Osteoblast (primary cell): ENCODE measurements at places on chromosomes 2 and 18. TPM values are rescaled to one million over a fixed set of nuclear protein-coding genes. Genes with fewer than 3 reads are reported as not detected.

- no peak for DNase-seq
- H3K4me1 ChIP-seq = peaks cover 2% of the 10 kb centered on the region
- H3K36me3 ChIP-seq = no peaks in the 10 kb centered on the region
- no peaks in the 10 kb centered on the region for H3K27me3 ChIP-seq
Measured at GRCh38 chr2:195984923-195985726, 83.5 kb downstream of the DNAH7 start.

DNA sequence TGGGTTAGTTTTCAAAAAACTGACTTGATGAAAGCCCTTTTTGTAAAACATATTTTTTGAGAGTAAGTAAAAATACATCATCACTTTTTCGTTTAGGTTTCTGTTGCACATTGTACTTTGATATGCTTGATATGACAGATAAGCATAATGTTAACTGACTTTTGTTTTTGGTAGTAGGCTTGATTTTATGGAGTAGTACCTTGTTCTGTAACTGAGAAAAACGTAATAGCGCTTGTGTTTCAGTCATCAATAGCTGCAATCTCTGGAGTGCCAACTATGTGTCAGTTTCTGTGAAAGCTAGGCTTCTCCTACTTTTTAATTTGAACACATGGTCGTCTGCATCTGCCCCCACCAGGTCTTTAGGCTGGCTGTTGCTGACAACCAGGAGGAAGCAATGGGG is 1.3 kb downstream of the LCLAT1 start:
- peak overlapping the region; percentile 98 for H3K4me3 ChIP-seq
- H3K27me3 ChIP-seq = no peaks in the 10 kb centered on the region
- peaks cover 18% of the 10 kb centered on the region for H3K4me1 ChIP-seq
- DNase-seq = no peak

DNA sequence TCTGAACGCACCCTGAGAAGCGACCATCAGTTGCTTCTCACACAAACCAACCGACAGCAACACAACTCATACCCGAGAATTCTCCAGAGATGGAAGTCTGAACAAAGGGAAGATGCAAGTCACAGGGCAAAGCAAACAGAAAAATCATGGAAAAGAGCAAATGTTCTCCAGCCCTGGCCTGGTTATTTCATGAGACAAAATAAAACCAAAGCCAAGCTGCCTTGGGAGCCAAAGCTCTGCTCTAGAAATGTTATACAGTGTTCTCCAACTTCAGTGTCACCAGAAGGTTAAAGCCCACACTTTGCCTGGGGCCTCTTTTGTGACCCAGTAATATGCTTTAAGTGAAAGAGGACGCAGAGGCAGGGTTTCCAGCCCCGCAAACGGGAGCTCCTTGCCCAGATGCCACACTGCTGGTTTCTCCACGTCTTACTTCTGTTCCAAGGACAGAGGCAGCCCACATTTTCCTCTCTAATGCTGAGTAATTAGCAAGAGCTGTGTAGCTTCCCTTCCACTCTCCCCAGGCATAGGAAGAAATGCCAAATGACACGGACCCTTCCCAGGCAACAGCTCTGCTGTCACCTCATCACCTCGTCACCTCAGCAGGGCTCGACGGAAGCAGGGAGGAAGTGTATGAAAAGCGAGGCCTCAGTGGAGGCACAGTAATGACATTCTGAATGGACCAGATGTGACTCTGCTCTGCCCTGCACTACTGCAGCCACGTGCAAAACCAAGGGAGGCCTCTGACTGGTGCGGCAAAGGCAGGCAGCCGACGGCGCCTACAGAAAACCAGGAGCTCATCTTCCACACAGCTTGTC is 64.7 kb downstream of the FBXO15 start:
- H3K36me3 ChIP-seq = no peaks in the 10 kb centered on the region
- peak; percentile 67 for DNase-seq
- H3K27me3 ChIP-seq = no peaks in the 10 kb centered on the region
- H3K4me3 ChIP-seq = peak overlapping the region; percentile 46
- H3K4me1 ChIP-seq = peaks cover 7% of the 10 kb centered on the region

Gene TEX44
- not detected in 2 replicates for total RNA-seq

GRCh38 chr18:24362757-24363156 is 34.9 kb downstream of the OSBPL1A start:
- no peak overlapping the region for H3K4me3 ChIP-seq
- H3K27me3 ChIP-seq = no peaks in the 10 kb centered on the region
- H3K27ac ChIP-seq = no peak overlapping the region
- no peaks in the 10 kb centered on the region for H3K4me1 ChIP-seq
- peaks cover 3% of the 10 kb centered on the region for H3K36me3 ChIP-seq

Gene C2orf66
- total RNA-seq = under 0.01 and 0.36 TPM in 2 replicates

- DNase-seq = no peak
- H3K27me3 ChIP-seq = no peaks in the 10 kb centered on the region
Measured at GRCh38 chr18:69158944-69159343, 241.7 kb upstream of the DOK6 start.

DNA sequence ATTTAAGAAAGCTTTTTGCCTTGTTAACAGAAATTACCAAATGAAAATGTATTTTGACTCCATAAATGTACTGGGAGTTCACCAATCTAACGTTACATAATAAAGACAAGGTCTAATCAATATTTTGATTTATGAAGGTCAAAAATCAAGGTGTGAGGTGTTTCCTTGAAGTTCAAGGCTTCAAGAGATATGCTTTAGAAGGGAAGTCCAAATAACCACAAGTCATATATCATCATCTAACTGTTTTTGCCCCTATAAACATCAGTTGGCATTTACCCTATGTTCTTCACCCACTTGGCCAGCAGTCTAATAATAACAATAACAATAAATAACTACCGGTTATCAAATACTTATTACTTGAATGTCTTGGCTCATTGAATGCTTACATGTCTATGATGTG is 196.1 kb upstream of the ID2 start:
- no peaks in the 10 kb centered on the region for H3K4me1 ChIP-seq
- H3K4me3 ChIP-seq = no peak overlapping the region
- DNase-seq = no peak
- no peaks in the 10 kb centered on the region for H3K36me3 ChIP-seq
- H3K27me3 ChIP-seq = peaks cover 5% of the 10 kb centered on the region

GRCh38 chr18:10057894-10058791 is 144.3 kb downstream of the VAPA start:
- H3K4me1 ChIP-seq = peaks cover 36% of the 10 kb centered on the region
- H3K4me3 ChIP-seq = no peak overlapping the region
- peak overlapping the region; percentile 93 for H3K27ac ChIP-seq
